RWPE2 (cell line): ENCODE measurements at places on chromosomes 5 and 9.

GRCh38 chr9:16715404-16715803, 155.1 kb downstream of the BNC2 start:
- DNase-seq: no peak

DNA sequence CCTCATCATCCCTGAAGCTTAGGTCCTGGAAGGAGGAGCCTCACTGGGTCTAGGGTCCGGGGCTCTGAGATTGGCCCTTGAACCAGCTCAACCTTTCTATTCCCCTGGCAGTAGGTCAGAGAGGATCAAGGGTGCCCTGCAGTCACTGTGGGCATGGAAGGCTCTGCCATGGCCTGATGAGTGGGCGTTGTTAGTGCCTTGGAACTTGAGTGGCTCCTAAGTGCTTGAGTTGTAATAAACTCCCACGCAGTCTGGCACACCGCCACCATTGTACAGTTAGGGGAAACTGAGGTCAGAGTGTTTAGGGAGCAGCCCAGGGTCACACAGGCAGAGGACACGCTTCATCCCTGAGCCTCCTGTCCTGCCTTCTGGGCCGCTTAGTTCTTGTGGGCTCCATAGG, 10.4 kb upstream of the SYNPO start:
- no peak for DNase-seq

DNA sequence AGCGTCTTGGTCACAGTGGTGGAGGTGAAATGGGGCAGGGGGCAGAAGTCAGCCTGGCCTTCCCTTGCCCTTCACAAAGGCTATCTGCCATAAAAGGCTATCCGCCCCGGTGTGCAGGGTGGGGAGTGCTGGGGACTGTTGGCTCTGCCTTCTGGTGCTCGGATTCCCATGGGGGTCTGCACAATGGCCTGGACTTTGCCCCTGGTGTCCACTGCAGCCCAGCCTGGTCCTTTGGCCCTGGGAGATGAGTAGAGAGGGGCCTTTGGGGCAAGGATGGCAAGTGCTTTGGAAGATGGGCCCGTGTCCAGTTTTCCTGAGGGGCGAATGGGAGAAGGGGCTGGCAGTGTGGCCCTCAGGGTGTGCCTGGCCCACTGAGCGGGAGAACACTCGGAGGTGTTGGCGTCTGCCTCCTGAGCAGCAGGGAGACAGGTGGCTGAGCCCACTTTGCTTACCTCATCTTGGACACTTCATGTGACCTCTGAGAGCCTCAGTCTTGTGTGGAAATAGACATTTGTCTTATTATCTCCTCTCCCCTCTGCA, 69.9 kb downstream of the HSPA4 start:
- DNase-seq: no peak

DNA sequence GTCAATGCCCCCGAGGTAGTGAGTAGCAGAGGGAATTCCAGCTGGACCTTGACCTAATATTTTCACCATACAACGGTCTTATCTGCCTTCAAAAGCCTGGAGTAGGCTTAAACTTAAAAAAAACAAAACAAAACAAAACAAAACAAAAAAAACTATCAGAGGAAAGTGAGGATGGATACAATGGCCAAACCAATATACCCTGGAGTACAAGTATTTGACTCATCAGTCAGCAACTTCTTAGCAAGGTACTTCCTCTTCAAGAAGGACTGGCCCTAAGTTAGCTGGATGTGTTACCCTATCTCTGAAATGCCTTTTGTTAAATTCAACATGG, 160.6 kb upstream of the GNA14 start:
- DNase-seq: no peak

DNA sequence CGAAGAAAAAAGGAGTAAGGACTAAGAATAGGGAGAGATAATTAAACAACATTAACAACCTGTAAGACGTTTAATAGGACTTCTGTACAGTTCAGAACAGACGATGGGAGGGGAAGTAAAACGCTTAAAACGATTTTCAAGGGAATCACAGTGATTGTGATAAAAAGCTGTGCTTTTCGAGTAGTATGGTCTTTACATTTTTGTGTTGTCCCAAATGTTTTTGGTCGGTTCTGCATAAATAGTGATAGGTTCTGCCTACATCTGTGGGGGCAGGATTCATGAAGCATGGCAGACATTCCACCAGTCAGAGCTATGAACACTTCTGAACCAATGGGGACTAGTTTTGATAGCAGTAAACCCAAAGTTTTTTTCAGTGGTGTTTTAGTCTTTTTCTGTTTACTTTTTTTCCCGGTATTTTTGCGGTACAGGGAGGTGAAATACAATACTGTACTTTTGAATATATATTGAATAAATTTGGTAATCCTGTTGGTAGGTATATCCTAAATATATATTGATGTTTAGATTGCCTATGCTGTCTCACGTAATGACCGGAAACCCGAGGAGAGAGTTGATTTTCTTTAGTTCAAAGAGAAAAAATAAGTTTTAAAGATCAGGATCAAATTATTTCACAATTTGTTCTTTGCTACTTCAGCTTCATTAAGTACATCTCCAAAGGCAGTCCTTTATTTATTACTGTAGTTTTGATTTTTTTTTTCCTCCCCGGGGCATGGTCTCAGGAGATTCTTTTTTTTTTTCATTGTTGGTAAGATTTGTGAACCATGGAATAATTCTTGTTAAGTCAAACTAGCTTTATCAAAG, 1.3 kb downstream of the ERBIN start:
- no peak for DNase-seq

GRCh38 chr5:123856766-123857165, 344.8 kb downstream of the CSNK1G3 start:
- no peak for DNase-seq

DNA sequence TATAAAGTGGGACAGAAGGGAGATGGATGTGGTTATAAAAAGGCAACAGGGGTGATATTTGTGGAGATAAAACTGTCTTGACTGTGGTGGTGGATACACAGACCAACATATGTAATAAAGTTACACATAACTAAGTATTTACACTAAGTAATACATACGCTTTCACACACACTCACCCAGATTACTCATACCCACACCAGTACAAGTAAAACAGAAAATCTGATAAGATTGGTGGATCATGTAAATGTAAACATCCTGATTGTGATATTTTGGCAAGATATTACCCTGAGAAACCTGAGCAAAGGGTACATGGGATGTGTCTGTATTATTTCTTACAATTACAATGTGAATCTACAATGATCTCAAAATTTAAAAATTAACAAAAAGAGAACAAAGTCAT, 53.3 kb upstream of the SLIT3 start:
- no peak for DNase-seq

GRCh38 chr5:44953078-44953477, 144.3 kb downstream of the MRPS30 start:
- DNase-seq: no peak

- no peak for DNase-seq
Measured at GRCh38 chr5:169080448-169080911, 220.5 kb downstream of the SLIT3 start.

DNA sequence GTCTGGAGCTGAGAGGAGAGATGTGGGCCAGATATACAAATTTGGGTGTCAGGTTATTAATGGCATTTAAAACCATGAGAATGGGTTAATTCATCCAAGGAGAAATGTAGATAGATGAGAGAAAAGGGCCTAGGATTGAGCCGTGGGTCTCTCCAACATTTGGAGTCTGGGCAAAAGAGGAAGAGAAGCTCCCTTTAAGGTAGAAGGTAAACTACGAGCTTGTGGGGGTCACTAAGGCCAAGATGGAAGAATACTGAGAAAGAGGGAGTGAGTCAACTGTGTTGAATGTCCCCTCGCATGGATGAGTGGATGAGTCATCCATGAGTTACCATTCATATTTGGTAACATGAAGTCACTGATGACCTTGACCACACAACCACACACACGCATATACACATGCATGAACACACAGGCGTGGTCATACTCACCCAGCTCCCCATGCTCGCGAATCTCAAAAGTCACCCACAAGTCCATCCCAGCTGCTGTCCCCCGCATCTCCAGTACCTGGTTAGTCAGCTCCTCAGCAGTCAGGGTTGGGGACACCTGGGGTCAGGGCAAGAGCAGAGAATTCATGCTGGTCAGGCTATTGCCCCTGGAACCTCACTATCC, 6.8 kb upstream of the FCHSD1 start:
- no peak for DNase-seq

- DNase-seq: no peak
Measured at GRCh38 chr9:104860263-104860662, 67.7 kb downstream of the ABCA1 start.

GRCh38 chr5:172007175-172008110, 1.0 kb upstream of the FBXW11 start:
- no peak for DNase-seq

- no peak for DNase-seq
Measured at GRCh38 chr9:105681724-105682123, 12.6 kb upstream of the TMEM38B start.

DNA sequence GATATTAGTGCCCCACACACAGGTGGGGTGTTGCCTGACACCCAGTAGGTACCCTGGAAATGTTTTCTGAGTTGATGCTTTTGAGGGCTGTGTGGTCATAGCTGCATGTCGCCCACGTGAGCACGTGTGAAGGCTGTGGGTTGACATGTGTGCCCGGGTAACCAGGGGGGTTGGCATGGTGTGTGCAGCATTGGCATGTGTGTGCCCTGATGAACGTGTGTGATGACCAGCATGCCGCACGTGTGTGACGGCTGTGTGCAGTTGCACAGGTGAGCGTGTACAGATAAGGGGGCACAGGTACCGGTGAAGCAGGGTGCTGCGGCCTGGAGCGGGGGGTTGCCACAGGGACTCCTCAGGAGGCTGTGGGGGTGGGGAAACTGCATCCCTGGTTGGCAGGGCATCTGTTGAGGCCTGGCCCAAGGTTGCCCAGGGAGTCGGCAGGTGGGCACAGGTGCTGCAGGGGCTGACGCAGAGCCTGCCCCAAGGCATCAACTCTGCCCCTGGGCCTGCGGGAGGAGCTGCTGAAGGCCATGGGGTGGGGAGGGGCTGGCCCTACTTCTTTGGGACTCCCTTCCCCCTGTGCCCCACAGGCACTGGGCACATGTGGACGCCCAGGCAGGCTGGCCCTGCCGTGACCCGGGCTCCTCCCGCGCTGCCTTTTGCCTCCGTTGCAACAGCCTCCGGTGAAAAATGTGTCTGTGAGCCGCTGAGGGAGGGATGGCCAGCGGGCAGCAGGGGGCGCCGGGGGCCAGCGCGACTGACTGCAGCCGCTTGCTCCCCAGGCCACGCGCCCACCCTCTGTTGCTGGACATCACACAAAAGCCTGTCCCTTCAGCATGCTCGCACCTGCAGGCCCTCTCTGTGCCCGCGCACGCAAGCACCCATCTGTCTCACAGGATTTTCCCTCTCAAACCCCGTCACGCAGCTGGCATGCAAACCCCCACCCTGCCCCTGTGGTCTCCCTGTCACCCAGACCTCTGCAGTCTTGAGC, 2.2 kb downstream of the UNC5A start:
- no peak for DNase-seq

- no peak for DNase-seq
Measured at GRCh38 chr5:12522116-12522515, 617.9 kb upstream of the CTNND2 start.

GRCh38 chr9:126957687-126958053, 43.1 kb downstream of the RALGPS1 start:
- no peak for DNase-seq

GRCh38 chr5:132215329-132215728, 12.3 kb downstream of the P4HA2 start:
- DNase-seq: peak; percentile 98

DNA sequence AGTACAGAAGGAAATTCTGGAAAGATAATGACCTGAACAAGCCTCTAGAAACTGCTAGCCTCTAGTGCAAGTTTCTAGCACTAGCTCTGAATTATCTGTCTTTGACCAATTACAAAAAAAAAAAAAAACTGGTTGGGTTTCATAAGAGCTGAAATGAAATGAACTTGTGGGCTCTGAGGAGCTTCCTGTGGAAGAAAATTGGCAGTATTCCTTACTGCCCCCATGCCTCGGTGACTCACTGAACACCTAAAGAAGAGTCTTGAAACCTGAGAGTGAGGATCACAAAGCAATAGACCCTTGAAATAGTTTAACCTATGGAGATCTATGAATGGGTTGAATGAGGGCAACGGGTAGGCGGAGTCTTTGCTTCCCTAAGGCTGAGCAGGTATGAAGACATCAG, 263.6 kb upstream of the RASA1 start:
- no peak for DNase-seq

DNA sequence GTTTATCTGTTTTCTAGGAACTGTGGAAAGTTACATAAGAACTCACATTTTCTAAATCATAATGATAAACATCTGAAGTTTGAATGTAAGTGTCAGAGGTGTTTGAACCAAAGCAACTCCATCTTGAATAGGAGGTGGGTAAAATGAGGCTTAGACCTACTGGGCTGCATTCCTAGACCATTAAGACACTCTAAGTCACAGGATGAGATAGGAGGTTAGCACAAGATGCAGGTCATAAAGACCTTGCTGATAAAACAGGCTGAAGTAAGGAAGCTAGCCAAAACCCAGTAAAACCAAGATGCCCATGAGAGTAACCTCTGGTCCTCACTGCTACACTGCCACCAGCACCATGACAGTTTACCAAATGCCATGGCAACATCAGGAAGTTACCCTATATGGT, 297.7 kb upstream of the POU5F2 start:
- no peak for DNase-seq

DNA sequence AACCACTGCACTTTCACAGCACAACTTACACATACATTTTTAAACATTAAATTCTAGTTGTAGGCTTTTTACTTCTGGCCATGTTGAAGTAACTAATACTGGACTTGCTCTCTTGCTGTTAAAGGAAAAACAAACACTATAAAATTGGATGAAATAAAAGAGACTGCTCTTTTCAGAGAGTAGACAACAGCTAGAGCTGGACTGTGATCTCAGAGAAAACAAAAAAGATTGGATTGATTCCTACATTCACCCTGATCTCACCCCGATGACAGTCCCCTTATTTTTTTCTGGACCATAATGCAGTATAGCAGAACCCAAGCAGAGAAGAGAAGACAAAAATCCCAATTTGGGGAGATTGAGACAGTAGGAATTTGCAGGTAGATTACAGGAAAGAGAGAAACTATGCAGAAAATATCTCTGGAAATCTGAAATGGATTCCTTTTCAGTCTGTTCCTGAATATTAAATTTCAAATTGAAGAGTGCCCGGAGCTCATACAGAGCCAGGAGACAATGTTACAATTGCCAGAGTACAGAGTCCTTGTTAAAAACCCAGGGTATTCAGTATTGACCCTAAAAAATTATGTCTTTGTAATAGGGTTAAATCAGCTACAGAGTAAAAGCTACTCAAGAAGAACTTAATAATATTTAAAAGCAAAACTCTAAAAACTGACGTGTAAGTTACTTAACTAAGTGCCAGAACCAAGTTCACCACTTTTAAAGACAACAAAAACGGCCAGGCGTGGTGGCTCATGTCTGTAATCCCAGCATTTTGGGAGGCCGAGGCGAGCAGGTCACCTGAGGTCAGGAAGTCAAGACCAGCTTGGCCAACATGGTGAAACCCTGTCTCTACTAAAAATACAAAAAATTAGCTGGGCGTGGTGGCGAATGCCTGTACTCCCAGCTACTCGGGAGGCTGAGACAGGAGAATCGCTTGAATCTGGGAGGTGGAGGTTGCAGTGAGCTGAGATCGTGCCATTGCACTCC, 208.6 kb downstream of the MPDZ start:
- no peak for DNase-seq

GRCh38 chr5:143290125-143290524, 113.4 kb downstream of the NR3C1 start:
- DNase-seq: no peak
